Activated T-cell treated with anti-CD3 and anti-CD28 coated beads for 1 hour (primary cell): ENCODE measurements at places on chromosomes 3 and 15.

DNA sequence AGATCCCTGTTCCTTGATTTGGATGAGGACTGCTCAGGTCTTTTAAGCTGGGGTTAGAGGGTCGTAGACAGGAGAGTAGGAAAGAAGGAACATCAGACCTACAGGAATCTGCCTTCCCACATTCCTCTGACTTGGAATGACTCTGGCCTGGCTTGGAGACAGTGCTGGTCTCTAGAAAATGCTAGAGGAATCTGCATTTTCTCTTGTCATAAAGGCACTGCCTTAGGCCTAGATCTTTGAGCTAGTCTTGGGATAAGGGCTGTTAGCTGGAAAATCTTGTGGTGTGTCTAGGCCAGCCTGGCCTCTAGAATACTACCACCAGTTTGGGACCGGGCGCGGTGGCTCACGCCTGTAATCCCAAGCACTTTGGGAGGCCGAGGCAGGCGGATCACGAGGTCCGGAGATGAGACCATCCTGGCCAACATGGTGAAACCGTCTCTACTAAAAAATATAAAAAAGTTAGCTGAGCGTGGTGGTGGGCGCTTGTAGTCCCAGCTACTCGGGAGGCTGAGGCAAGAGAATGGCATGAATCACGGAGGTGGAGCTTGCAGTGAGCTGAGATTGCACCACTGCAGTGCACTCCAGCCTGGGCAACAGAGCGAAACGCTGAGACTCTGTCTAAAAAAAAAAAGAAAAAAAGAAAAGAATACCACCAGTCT lies 17.3 kb upstream of the BSN start:
- DNase-seq: no peak

DNA sequence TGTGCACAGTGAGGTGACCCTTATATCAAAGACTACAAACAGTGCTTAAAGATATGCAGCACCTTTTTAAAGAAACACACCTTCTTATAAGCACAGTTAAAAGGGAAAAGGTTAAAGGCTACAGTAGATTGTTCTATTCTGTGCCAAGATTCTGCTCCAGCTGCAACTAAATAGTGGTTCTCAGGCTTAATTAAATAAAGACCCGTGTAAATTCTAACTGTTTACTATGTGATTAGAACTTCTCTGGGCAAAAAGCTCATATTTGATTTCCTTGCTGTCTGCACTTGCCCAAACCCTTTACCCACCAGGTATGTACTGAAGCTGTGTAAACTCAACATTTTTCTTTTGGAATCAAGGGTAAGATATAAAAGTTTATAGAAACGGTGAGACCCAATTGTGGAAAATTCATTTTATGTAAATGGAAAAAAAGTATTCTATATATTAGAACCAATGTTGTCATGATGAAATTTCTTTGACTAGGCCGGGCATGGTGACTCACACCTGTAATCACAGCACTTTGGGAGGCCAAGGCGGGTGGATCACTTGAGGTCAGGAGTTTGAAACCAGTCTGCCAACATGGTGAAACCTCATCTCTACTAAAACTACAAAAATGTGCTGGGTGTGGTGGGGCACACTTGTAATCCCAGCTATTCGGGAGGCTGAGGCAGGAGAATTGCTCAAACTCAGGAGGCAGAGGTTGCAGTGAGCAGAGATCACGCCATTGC lies 230.6 kb downstream of the MECOM start:
- no peak for DNase-seq

DNA sequence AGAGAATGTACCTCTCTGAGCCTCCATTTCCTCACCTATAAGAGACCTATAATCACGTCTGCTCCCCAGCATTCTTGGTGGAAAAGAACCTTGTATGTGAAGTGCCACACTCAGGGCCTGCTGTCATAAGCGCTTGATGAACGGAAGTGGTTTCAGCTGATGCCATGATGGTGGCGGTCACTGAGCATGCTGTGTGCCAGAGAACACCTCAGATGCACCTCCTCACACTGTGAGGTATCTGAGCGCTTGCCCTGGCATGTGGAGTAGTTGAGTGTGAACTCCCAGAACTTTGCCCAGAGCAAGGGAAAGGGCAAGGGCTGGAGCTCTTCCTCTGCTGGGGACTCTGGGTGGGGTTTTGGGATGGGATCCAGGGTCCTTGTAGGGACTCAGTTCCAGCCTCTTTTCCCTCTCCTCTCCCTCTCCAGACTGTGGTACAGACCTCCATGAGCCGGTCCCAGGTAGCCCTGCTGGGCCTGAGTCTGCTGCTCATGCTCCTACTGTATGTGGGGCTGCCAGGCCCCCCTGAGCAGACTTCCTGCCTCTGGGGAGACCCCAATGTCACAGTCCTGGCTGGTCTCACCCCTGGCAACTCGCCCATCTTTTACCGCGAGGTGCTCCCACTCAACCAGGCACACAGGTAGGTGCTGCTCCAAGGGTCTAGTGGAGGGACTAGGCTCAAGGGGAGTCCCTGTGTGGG lies 2.7 kb downstream of the ABHD14A start:
- DNase-seq: no peak

DNA sequence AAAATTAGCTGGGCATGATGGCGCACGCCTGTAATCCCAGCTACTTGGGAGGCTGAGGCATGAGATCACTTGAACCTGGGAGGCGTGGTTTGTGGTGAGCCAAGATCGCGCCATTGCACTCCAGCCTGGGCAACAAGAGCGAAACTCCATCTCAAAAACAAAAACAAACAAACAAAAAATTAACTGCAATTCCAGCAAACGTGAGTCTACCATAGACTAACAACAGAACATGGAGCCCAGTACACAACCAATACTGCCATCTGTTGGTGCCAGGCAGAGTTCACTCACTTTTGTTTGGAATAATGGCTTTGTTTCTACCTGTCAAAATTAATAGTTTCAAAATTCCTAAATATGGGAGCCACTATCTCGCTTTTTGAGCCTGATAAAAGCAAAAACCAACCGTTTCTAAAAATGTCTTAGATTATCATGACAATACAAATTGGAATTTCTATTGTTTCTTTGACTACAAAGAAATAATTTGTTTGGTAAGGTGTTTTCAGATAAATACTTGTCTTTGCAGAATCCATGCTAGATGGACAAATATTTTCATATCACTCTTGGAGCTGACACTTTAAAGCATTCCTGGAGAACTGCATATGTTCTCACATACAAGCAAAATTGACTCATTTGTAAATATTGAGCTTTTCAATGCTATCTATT lies 45.0 kb downstream of the GPR176 start:
- no peak for DNase-seq

DNA sequence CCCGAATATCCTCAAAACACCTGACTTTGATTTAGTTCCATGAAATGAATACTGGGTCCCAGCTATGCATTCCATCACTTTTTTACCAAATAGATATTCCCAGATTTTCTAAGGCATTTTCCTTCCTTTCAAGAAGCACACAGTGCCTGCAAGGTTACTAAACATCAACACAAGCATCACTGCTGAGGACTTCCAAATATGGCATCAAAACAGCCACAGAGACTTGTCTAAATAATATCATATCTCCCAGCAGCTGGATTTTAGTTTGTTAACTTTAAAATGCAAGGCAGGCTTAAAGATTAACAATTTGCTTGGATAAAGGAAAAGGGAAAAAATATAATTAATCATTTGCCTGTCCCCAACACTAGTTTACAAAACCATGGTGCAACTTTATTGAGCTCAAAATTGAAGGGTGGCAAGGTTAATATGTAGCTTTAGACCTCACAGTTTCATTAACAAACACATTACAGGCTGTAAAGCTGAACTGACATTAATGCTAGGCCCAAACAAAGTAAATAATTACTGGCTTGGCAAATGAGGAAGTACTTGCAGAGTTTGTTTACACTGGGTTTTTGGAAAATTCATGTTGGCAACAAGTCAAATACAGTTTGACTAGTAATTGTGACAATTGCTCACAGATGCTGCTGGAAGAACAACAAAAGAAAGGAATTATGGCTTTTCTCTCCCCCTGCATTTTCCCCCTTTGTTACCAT lies 401.7 kb upstream of the CDIN1 start:
- DNase-seq: no peak

GRCh38 chr15:74302821-74303359 lies 64.6 kb downstream of the CYP11A1 start:
- DNase-seq: no peak

GRCh38 chr15:74264081-74264501 lies 28.0 kb downstream of the CCDC33 start:
- DNase-seq: no peak

DNA sequence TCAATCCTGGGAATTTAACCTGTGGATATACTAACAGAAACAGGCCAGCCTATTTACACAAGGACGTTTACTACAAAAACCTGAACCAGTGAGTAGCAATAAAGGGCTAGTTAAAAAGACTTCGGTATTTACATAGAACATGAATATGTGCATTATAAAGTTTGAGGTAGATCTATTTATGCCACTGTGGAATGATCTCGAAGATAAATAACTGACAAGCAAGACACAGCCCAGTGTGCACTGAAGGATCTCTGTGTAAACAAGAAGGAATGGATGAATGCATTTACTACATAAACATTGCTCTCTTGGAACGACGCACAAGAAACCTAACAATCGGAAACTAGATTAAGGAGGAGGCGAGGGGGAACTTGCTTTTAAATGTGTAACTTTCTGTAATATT lies 132.0 kb upstream of the NSMCE3 start:
- DNase-seq: no peak

GRCh38 chr3:127535901-127536829 lies 54.4 kb downstream of the TPRA1 start:
- no peak for DNase-seq

- no peak for DNase-seq
Observed at GRCh38 chr15:76669521-76670207, 235.5 kb downstream of the SCAPER start.
